ENCODE measurements at places on chromosomes 1 and 21.

DNA sequence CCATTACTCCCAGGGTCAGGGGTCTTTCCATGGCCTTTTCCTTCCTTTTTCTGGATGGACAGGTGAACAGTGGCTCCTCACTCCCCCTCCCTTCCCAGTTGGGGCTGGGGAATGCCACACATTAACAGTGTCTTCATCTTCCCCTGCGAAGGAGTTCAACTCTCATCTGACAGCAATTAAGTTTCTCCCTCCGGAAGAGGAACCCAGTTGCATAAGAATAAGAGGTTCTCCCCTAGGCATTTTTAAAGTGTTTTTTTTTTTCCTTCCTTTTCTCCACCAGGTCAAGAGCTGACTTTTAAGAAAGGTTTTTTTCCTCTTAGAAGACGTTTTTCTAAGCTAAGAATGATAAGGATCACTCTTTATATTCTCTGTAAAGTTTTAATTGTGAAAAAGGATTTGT is 42.3 kb upstream of the FASLG start:
- DNase-seq: no peak

GRCh38 chr1:30270461-30270860 is 452.9 kb downstream of the MATN1 start:
- no peak for DNase-seq

- no peak for DNase-seq
Observed at GRCh38 chr21:31991356-31992331, 118.8 kb downstream of the HUNK start.

DNA sequence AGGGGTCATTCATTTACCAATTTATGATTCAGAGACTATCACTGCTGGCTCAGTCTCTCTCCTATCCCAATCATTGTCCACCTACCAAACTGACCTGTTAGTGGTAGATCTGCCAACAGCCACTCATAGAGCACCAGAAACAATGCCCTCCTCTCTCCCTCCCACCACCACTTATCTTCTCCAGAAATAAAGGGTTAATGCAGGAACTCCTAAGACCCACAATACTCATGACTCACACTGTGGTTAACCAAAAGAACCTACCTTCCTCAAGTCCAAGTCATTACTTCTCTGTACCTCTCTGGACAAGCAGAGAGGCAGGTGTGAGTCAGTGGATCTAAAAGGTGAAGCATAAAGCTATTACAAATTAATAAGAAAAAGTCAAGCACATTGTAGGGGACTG is 40.9 kb upstream of the CAMK1G start:
- no peak for DNase-seq

DNA sequence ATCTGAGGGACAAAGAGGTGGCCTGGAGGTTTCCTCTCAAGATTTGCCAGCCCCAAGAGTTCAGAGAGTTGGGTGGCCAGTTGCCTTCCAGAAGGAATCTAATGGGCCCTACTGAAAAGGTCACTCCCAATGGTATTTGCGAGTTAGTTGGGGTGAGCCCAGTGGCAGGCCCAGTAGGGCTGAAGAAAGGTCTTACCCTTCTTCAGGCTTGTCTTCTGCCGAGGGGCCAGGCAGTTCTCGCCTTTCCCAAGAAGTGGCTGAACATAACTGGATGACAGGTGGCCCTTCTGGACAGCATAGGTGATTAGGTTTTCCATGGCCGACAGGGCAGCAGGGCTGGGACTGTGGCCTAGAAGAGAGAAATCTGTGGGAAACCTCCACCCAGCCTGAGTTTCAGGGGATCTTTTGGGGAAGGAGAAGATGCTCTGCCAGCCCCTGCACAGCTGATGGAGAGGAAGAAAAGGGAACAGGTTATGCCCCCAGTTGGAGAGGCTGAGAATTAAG is 7.2 kb downstream of the PGLYRP4 start:
- DNase-seq: no peak

DNA sequence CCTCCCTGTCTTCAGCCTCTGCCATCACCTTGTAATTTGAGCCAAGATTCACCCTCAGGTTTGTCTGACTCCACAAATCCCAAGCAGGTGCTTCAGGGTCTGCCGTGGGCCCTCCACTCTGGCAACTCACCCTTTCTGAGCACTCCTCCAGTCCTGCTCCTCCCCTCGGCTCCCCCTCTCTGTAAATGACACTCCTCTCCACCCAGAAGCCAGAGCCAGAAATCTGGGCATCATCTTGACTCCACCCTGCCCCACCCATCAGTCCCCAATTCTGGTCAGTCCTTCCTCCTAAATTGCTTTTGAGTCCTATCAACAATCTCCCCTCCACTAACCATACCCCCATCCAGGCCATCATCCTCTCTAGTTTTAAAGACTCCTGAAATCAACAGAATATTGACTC is 40.5 kb downstream of the RCSD1 start:
- DNase-seq: no peak

DNA sequence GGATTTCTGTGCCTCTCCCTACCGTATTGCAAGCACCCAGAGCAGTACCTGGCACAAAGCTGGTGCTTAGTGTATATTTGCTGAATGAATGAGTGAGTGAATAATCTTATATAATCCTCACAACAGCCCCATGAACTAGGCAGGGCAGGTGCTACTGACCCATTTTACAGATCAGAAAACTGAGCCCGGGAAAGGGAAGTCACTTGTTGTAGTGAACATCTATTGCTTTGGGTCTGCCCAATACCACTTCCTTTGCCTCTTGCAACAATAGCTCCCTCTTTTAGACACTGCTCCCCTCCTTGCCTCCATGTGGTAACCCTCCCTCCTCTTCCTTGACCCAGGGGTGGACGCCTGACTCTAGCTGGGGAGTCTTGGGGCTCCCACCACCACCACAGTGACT is 3.1 kb downstream of the CDCP2 start:
- no peak for DNase-seq

GRCh38 chr1:33692206-33693188 is 171.4 kb upstream of the HMGB4 start:
- no peak for DNase-seq

- no peak for DNase-seq
Observed at GRCh38 chr1:25484096-25484495, 53.4 kb downstream of the MACO1 start.

GRCh38 chr1:182304218-182304617 is 87.4 kb downstream of the GLUL start:
- DNase-seq: no peak

DNA sequence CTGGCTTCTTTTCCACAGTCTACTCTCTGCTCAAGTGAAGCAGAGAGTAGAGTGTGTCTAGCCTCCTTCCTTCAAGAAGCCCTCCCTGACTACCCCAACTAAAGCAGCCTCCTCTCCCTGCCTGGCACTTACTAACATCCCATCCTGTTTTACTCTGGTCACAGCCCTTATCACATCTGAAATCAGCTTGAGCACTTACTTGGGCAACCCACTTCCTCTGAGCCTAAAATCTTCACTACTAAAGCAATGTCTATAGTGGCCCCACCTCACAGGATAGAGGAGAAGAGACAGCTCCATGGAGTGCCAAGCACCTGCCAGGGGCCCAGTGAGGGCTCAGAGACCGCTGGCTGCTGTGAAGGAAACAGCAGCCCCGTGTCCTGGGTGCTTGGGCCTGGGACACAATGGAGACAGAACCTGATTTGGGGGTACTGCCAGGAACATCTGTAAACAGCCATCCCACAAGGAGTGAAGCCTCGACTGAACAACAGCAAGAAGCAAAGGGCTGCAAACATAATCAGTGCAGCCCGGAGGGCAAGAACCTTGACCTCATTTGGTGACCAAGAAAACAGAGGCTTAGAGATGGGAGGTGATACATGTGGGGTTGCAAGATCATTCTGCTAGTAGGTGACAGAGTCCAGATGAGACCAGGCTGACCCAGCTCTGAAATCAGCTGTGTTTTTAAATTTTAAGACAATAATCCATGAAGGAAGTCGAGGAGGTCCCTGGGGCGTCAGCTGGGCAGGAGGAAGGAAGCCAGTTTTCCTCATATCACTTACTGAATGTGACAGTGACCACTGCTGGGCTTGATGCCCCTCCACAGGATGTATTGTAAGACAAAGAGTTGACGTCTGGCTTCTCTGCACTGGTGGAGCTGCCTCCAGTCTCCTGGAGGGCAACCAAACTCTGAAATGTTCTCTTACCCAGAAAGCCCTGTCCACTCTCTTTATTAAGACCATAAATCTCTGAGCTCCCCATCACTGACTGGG is 710.6 kb downstream of the MATN1 start:
- no peak for DNase-seq

- no peak for DNase-seq
Observed at GRCh38 chr1:203442821-203443220, 32.8 kb upstream of the PRELP start.

Measured in renal pelvis (tissue), 12 donors.